ENCODE measurements at places on chromosomes 5 and 9.

DNA sequence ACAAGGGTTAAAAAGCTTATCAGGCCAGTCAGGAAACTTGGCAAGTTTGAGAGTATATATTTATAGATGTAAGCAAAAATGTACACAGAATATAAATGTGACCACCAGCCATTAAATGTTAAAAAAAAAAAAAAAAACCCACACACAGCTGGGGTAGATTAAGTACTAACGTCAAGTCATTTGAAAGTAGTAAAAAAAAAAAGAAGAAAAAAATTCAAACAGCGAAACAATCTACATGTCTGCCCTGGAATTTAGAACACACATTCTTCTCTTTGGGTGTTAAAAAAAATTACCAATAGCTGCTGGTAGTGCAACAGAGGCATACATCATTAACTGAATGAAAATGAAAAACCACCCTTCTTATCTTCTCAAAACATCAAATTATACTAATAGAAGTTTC, 269.7 kb downstream of the MLLT3 start:
- DNase-seq, result no peak

GRCh38 chr5:99019812-99020697, 91.2 kb upstream of the CHD1 start:
- no peak for DNase-seq

DNA sequence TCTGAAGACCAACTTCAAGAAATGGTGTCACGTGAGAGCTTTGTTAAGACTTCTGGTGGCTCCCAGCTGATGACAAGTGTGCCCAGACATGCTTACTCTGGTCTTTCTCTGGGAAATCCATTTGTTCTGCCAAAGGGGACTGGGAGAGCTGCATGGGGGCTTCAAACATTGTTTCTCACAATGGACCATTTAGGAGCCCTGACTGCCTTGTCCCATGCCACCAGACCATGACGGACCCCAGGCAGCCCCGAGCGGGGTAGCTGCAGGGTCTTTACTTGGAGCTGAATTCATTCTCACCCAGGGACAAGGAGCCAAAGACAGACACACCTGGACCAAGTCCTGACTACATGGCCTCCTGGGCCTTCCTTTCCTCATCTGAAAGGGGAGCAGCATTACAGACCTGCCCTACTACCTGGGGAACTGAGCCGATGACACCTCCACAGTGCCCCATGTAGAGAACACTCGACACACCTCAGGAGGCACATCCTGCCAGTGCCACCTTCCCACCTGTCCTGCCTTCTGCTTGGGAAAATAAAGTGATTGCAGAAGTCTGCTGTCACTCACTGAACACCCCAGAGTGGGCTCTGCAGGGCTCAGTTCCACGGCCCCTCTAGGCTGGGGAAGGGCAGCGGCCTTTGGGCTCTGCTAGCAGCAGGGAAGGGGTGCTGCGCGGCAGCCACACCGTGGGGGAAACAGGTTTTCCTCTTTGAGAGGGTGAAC, 169.0 kb downstream of the DAB2IP start:
- DNase-seq, result no peak

GRCh38 chr9:1717882-1718281, 297.3 kb upstream of the SMARCA2 start:
- DNase-seq, result no peak

DNA sequence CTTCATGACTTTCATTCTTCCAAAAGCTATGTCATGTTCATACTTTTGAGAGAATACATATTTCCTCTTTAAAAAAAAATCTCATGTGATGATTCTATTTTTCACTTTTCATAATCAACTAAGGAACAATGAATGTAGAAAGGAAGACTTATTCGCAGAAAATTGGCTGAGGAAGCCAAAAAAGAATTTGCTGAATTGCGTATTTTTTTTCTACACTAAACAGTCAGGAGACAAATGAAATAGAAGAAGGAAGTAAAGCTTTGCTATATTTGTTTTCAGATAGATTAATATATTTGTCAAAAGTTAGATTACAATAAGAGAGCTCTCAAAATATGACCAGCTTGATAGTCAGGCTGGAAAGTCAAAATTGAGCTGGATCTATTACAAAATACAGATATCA, 504.2 kb downstream of the ANXA1 start:
- DNase-seq, result no peak

DNA sequence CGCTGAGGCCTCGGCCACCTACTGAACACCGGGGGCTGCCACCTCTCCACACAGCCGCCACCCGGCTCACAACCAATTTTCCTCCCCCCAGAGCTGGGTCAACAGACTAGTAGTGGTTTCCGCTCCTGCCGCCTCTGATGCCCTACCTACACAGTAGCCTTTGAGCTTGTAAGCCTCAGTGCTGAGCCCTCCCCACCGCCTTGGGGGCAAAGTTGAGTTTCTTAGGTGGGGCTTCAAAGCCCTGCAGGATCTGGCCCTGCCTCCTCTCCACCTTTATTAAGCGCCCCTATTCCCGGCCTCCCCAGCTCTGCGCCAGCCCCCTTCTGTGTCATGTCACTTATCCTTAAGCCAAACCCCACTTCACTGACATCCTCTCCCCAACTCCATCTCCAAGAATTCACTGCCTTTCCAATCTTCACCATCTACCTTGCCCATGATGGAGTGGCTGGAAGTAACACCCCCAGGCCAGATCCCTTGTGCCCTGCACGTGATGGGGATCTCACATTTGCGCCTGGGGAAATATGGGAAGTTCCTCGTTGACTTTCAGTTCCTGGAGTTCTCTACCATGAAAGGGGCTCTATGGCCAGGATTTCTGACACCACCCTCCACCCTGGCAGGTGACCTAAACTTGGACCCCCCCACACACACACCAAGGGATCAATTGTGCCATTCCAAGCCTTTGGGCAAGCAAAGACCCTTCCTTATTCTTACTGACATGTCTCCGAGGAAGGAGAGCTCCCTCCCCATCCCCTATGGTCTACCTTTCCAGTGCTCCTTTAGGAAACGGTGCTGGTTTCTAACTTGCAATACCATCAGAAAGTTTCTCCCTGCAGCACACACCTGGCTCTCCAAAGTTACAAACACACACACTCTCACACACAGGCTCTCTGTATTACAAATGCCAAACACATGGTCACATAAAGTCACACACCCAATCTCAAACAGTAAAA, 2.7 kb upstream of the CNTFR start:
- no peak for DNase-seq

GRCh38 chr9:126642839-126643238, 29.1 kb downstream of the LMX1B start:
- no peak for DNase-seq

DNA sequence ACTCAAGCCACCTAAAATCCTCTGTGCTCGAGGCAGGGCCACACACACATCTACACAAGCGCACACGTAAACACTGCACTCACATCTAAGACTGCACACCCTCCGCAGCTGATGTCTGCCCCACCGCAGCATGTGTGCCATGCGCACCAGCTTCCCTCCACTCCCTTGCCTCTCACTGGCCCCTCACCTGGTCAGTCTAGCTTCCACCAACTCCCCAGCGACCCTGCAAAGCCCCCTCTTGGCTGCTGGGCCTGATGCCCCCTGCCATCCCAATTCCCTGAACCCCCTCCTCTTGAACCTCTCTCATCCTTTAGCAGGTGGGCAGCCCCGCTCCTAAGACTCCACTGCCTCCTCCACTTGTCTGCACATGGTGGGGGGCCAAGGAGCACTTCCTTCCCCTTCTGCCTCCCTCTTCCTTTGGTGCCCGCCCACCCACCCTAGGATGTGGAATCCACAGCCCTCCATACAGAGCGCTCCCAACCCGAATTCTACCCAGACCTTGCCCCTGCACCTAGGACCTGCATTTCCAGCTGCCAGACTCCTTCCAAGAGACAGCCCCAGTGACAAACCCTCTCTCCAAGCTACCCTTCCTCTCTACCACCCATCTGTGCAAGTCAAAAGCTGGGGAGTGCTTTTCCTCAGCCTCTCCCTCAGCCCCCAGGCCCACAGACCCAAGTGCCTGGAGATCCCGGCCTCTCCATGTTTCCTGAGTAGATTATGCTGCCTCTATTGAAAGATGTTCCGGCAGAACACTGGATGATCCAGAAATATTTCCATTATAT, 23.9 kb downstream of the ADAMTS2 start:
- peak; percentile 8 for DNase-seq

GRCh38 chr5:74113927-74114326, 487.9 kb downstream of the ARHGEF28 start:
- DNase-seq, result no peak

DNA sequence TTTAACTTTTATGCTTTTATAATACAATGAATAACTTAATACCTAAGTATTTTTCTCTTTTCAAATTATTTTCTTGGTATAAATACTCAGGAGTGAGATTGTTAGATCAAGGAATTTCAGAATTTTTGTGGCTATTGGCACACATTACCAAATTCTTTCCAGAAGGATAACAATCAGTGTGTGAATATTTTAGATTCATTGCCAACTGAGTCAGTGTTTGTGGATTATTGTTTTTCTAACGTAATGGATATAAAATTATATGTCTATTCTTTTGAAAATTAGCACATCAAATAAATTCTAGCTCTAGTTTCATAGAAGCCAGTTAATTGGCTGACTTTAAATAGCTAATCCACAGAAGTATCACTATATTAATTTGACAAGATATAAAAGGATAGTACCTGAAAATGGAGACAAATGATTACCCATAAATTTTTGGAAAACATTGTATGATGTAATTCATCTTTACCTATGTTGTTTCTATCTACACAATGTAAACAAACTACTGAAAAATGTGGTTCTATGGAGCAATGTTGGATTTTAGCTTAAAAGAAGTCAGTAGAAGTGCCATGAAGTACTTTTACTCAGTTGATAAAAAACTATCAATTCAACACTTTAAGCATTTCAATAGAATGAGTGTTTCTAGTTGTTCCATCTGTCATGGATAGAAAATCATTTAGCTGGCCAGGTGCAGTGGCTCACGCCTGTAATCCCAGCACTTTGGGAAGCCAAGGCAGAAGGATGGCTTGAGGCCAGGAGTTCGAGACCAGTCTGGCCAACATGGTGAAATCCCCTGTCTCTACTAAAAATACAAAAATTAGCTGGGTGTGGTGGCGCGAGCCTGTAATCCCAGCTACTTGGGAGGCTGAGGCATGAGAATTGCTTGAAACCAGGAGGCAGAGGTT, 185.1 kb downstream of the ADAMTSL1 start:
- DNase-seq, result no peak

DNA sequence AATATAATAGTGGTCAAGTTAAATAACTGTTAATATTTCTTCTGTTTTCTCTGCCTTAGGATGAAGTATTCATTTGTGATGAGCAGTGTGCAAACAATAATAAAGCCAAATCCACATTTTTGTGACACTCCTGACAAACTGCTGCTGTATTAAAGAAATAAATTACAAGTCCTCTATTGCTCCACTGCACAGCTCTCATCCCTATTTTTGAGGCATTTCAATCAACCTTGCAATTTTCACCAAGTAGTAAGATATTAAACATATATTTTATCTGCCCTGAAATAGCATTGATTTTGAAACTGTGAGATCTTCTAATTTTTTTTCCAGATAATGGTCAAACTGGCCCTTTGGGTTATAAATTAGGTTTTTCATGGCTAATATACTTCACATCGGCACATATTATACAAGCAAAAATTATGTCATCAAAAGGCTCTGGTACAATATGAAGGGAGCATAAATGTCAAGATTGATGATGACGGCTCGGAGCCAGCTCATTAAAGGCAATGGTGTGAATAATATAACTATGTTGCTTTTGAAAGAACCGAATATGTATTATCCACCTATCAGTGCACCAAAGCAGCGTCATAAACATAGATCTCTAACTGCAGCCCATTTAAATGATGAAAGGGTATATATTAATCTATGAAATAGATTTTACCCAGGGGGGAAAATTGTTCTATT, 764.9 kb downstream of the DNAH5 start:
- no peak for DNase-seq

DNA sequence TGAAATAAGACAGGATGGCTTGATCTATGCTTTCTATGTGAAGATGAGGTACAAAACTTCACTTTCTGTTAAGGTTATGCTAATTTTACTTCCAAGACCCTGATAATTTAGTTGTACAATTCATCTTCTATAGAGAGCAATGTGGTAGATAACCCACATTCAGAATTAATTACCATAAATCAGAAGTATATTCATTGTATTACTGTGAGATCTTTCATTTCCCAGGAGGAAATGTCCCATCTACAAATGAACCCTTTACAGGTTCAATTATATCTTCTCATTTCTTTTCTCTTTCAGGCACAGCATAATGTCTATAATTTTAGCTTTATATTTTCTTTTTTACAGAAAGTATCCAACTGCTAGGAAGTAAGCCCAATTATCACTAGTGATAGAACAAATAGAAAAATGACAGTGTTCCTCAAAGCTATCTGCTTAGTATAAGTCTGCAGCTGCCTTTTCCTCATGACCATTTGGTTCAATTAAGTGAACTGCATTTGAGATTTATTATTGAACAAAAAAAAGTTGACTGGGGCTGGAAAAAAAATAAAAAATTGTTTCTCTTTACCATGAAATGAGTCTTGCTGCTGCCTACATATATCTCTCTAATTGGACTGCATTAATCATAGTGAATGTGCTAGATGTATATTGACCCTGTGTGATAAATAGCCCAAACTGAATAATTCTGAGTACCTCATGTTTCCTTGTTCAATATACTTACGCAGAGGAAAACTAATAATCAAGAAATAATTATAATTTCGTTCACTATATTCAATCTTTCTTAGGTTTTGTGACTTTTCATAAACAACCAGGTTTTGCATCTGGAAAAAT, 1329.4 kb downstream of the PTPRD start:
- no peak for DNase-seq

- peak; percentile 71 for DNase-seq
Observed at GRCh38 chr9:123349691-123350480, 6.1 kb upstream of the CRB2 start.

GRCh38 chr9:123530244-123530643, 174.2 kb downstream of the CRB2 start:
- DNase-seq, result no peak

- no peak for DNase-seq
Observed at GRCh38 chr5:119313658-119314605, 41.9 kb upstream of the TNFAIP8 start.

GRCh38 chr5:67196537-67197059, at the start of gene CD180:
TSS of gene CD180 (minus strand) at chr5:67196799. CDS start at chr5:67196641, 158 bp downstream.
- no peak for DNase-seq

DNA sequence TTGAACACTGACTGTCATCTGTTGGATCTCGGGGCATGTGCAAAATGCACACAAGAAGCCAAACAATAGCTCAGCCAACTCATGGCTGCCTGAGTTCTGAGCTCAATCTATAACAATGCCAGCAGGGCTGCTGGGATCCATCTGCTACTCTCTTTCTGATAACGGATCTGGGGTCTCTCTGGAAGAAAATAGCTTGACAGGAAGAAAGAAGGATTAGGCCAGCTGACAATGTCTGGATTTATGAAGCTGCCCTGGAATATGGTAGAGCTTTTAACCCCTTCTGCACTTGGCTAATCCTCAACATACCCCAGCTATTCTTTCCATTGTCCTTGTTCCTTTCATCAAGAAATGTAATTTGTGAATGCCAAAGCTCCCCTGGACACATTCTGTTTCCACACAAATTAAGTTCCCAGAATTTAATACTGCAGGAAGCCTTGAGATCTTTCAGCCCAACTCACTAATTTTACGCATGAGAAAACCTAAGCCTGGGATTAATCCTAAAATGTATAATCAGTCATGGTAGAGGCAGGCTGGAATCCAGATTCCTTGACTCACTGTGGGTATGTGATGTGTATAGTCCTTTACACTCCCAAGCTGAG, 62.7 kb upstream of the PCA3 start:
- DNase-seq, result no peak
